Uterus (tissue), 4 donors: ENCODE measurements at places on chromosomes 3 and 15. TPM values are rescaled to one million over a fixed set of nuclear protein-coding genes. Genes with fewer than 3 reads are reported as not detected.

The RSRC1 gene
- 128 TPM for total RNA-seq

The ARGFX gene
- not detected for total RNA-seq

The SH2D7 gene
- total RNA-seq, result not detected

The OR4F6 gene
- total RNA-seq, result not detected

The MRAS gene
- 13.8 TPM for total RNA-seq

The LRRC31 gene
- not detected for total RNA-seq

The PHC3 gene
- total RNA-seq, result 73.7 TPM

The GABRR3 gene
- total RNA-seq, result not detected

The PAK6 gene
- total RNA-seq, result 5.0 TPM

The ACAA1 gene
- total RNA-seq, result 41.9 TPM

The NOX5 gene
- total RNA-seq, result 0.21 TPM

DNA sequence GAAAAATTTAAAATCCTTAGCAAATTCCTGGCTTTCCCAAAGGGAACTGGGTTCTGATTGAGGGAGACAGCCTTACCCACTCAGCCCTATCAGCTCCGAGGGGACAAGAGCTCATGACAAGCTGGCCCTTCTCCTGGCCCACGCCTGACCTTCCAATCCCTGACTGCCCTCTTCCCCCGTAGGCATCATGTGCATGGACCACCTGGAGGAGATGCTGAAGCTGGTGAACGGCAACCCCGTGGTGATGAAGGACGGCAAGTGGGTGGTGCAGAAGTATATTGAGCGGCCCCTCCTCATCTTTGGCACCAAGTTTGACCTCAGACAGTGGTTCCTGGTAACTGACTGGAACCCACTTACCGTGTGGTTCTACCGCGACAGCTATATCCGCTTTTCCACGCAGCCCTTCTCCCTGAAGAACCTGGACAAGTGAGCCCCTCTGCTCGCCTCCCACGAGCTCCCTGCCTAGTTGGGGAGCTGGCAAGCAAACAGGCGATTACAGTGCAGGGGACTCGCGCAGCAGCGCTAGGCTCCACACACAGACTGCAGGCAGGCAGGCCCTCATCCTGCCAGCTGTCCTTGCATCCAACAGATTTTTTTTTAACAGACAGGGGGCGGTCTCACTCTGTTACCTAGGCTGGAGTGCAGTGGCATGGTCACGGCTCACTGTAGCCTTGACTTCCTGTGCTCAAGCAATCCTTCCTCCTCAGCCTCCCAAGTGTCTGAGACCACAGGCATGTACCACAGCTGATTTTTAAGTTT lies 16.8 kb downstream of the RPUSD3 start:
- DNase-seq, result no peak
- no peaks in the 10 kb centered on the region for H3K27me3 ChIP-seq
- H3K36me3 ChIP-seq, result no peaks in the 10 kb centered on the region
- no peaks in the 10 kb centered on the region for H3K4me1 ChIP-seq
- H3K4me3 ChIP-seq, result no peak overlapping the region

- H3K4me1 ChIP-seq, result no peaks in the 10 kb centered on the region
- no peaks in the 10 kb centered on the region for H3K27me3 ChIP-seq
- no peaks in the 10 kb centered on the region for H3K36me3 ChIP-seq
- no peak overlapping the region for H3K4me3 ChIP-seq
Observed at GRCh38 chr15:59591356-59591755, 20.2 kb upstream of the GCNT3 start.

DNA sequence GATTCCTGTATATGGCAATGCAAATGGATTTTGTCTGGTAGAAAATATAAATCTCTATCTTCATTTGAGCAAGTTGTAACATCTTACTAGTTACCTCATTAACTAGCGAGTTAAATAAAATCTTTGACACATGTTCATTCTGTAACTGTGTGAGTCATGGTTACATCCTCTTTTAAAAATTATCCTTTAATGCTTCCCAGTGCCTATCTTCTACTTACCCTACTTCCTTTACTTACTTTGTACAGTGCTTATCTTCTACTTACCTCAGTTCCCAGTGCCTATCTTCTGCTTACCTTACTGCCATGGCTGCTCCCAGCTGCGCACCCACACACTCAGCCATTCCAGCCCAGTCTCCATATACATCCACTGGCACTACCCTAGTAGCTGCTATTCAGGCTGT lies 71.9 kb upstream of the GOLGA8B start:
- H3K4me3 ChIP-seq, result no peak overlapping the region
- H3K36me3 ChIP-seq, result no peaks in the 10 kb centered on the region
- no peak for DNase-seq
- no peaks in the 10 kb centered on the region for H3K27me3 ChIP-seq

DNA sequence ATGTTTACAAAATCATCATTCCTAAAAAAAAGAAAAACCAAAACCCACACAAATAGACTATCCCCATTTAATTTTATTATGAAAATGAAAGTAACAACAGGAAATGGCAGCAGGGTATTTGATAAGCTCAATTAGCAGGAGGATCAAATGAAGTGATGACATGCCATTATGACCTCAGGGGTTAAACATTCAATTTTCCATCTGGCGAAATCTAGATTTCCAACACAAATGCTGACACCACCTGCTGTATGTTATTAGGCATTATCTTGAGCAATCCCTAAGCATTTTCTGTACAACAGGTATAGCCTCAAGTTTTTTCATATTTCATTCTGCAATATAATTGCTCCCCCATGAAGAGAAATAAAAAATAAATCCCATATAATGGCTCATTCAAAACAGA lies 57.1 kb downstream of the SHQ1 start:
- H3K27ac ChIP-seq, result no peak overlapping the region
- H3K4me3 ChIP-seq, result no peak overlapping the region
- H3K27me3 ChIP-seq, result no peaks in the 10 kb centered on the region

- DNase-seq, result no peak
- H3K27me3 ChIP-seq, result no peaks in the 10 kb centered on the region
- H3K4me1 ChIP-seq, result no peaks in the 10 kb centered on the region
Observed at GRCh38 chr3:157540656-157541055, 37.4 kb upstream of the VEPH1 start.

- no peaks in the 10 kb centered on the region for H3K36me3 ChIP-seq
- DNase-seq, result peak; percentile 51
Observed at GRCh38 chr3:111924283-111924682, 54.5 kb upstream of the ABHD10 start.

- H3K4me1 ChIP-seq, result no peaks in the 10 kb centered on the region
- no peaks in the 10 kb centered on the region for H3K27me3 ChIP-seq
- DNase-seq, result no peak
- H3K27ac ChIP-seq, result no peak overlapping the region
Observed at GRCh38 chr3:42057561-42058211, 33.5 kb upstream of the TRAK1 start.

DNA sequence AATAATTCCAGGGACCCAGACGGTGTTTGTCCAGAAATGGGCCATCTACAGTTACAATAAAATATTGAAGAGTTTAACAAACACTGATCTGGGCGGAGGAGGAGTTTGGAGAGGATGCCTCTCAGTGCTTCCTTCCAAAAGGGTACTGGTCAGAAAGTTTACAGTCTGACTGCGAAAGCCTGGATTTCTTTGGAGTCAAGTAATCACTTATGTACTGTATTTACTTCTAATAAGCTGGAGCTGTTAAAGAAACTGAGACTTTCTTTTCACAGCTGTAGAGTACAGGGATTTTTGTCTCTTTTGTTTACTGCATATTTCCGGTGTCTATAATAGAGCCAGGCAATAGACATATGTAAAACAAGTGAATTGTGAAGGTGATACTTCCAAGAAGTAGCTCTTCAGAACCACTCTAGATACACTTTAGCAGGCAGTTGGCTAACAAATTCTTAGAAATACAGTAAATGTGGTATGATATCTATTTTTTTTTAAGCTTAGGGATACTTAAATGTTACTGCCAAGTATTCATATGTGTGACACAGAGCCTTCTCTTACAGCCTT lies 22.1 kb upstream of the NEO1 start:
- no peak for DNase-seq
- H3K27me3 ChIP-seq, result no peaks in the 10 kb centered on the region
- no peak overlapping the region for H3K27ac ChIP-seq
- H3K36me3 ChIP-seq, result no peaks in the 10 kb centered on the region
- H3K4me1 ChIP-seq, result no peaks in the 10 kb centered on the region

DNA sequence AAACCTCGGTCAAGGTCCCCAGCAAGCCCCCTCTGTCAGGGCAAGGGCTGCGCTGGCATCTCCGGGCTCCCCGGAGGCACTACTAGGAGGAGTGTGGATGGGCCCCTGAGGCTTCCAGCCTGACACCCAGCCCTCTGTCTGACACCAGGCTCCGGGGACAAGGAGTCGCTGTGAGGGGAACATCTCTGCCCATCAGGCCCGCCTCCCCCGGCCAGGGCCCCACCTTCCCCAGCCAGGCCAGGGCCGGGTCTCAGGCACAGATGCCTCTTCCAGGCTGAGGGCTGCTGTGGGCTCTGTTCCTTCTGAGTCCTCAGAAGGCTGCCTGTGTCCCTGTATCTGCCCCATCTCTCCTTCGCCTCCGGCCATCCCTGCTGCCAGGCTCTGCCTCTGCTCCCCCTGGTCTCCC lies 15.8 kb downstream of the CSPG4 start:
- H3K27me3 ChIP-seq, result no peaks in the 10 kb centered on the region
- H3K4me3 ChIP-seq, result no peak overlapping the region

DNA sequence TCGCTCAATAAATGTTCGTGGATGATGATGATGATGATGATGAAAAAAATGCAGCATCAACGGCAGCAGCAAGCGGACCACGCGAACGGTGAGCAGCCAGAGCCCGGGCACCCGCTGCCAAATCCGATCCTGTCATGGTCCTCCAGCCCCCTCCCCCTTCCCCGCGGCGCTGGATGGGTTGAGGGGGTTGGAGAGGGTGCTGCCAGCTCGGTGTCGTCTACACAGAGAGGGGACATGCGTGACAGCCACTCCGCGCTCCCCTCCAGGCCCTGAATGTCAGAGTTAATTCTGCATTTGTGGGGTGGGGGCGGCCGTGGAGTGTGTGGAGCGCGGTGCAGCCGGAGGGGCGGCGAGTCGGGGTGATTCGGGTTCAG lies 722 bp downstream of the CACNA1D start:
- H3K27ac ChIP-seq, result peak overlapping the region; percentile 0
- H3K27me3 ChIP-seq, result no peaks in the 10 kb centered on the region
- no peaks in the 10 kb centered on the region for H3K36me3 ChIP-seq
- no peak for DNase-seq
- H3K4me3 ChIP-seq, result peak overlapping the region; percentile 29
- no peaks in the 10 kb centered on the region for H3K4me1 ChIP-seq

GRCh38 chr3:133943639-133944141 lies 48.0 kb upstream of the RAB6B start:
- H3K4me3 ChIP-seq, result no peak overlapping the region
- DNase-seq, result no peak
- H3K36me3 ChIP-seq, result no peaks in the 10 kb centered on the region
- peak overlapping the region; percentile 69 for H3K27ac ChIP-seq
- no peaks in the 10 kb centered on the region for H3K27me3 ChIP-seq
- no peaks in the 10 kb centered on the region for H3K4me1 ChIP-seq

- H3K27ac ChIP-seq, result no peak overlapping the region
- no peaks in the 10 kb centered on the region for H3K27me3 ChIP-seq
- H3K36me3 ChIP-seq, result no peaks in the 10 kb centered on the region
- no peak overlapping the region for H3K4me3 ChIP-seq
- no peak for DNase-seq
Observed at GRCh38 chr3:53506110-53506762, 11.8 kb downstream of the CACNA1D start.

DNA sequence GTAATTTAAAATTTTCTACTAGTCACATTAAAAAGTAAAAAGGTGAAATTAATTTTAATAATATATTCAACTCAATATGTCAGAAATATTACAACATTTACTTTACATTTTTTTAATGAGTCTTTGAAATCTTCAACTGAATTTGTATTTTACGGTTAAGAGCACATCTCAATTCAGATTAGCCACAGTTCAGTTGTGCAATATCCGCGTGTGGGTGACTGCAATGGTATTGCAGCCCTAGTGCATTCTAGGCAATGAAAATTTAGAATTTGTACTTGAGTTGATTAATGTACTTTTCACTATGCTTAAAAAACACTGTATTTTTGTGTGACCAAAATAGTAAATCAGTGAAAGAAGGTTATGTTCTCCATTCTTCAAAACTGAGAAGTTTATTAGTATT lies 57.3 kb downstream of the CEP63 start:
- H3K36me3 ChIP-seq, result no peaks in the 10 kb centered on the region
- no peaks in the 10 kb centered on the region for H3K27me3 ChIP-seq
- DNase-seq, result no peak
- no peak overlapping the region for H3K4me3 ChIP-seq

- peak overlapping the region; percentile 88 for H3K27ac ChIP-seq
- H3K36me3 ChIP-seq, result no peaks in the 10 kb centered on the region
- peak; percentile 66 for DNase-seq
- no peaks in the 10 kb centered on the region for H3K27me3 ChIP-seq
- H3K4me1 ChIP-seq, result peaks cover 6% of the 10 kb centered on the region
- no peak overlapping the region for H3K4me3 ChIP-seq
Observed at GRCh38 chr3:194133661-194134230, 2.2 kb upstream of the HES1 start.

DNA sequence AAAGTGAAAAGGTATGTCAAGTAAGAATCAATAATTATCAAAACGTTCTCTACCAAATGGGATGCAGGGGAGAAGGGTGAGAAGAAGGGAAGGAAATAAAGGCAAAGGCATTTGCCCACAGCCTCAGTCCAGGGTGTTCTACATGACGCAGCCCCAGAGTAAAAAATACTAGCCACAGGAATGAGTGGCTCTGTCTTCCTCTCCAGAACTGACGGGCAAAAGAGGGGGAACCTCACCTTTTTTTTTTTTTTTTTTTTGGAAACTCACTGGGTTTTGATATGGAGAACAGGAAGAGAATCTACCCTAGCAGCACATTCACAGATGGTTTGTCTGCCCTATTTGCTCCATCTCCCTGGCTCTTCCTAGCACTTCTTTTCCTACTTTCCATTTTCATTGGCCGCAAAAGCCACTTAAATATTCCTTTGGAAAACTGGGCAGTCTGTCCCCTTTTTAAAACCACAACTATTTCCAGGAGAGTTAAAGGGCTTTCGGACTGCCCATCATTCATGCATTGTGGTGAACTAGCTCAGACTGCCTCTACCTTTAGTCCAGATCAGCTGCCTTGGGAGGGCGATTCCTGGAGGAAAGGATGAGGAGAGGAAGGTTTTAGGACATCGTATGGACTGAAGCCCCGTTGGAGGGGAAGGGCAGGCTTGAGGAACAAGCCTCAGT lies 28.2 kb downstream of the B3GNT5 start:
- H3K27me3 ChIP-seq, result no peaks in the 10 kb centered on the region
- H3K27ac ChIP-seq, result no peak overlapping the region
- DNase-seq, result no peak
- H3K4me1 ChIP-seq, result no peaks in the 10 kb centered on the region
- H3K4me3 ChIP-seq, result no peak overlapping the region
- no peaks in the 10 kb centered on the region for H3K36me3 ChIP-seq
